AG10803 (cell line): ENCODE measurements at places on chromosomes 11 and 22.

DNA sequence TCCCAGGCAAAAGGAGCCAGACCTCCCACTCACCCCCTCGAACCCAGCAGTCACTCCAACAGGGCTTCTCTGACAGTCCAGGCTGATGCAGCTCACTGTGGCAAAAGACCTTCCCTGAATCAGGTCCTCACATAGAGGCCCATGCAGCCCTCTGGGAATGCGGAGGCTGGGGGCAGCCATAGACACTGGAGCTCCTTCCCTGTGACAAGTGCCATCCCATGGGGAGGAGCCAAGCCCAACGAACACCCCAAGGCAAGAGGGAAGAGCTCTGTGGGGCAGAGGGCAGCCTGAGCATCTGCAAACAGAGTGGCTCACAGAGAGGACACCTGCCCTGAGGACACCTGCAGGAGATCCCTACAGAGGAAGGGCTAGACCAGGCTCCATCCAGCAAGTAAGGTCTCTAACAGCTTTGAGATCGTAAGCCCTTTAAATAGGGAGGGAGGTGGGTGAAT, at the start of gene LINC01488:
Gene LINC01488, plus strand, starts transcription at position 271 of the 452 bp plus-strand sequence.
- no peak for DNase-seq

DNA sequence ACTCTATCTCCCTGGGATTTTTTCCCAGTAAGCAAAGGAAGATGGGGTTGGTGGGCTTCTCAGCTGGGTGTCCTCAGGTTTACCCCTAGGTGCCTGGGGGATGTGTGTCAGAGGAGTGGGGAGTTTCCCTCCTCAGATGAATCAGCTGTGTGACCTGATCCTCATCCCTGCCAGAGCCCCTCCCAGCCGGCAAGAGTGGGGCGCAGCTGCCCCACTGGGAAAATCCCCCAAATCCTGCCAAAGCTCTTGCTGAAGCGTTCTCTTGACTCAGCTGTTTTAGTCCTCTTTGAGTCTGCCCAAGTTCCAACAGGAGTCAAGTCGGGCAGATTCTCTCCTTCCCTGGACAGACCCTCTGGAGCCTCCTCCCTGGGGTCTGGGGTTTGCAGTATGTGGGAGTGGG, 6.0 kb downstream of the C11orf68 start:
- DNase-seq, result peak; percentile 68

DNA sequence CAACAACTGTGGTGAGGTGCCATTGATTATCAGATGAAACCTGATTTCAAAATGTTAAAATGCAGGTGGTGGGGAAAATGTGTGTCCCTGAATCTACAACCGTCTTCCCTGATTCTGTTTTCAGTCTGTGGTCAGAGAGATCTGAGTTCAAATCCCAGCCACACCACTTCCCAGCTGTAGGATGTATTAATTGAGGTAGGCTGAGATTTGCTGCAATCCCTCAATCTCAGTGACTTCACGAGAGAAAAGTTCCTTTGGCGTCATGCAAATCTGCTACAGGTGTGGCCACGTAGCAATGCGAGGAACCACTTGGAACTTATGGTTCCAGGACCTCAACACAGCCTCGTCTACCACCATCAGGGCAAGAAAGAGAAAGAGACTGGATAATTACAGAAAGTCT, 56.2 kb downstream of the BCL2L13 start:
- DNase-seq, result no peak

DNA sequence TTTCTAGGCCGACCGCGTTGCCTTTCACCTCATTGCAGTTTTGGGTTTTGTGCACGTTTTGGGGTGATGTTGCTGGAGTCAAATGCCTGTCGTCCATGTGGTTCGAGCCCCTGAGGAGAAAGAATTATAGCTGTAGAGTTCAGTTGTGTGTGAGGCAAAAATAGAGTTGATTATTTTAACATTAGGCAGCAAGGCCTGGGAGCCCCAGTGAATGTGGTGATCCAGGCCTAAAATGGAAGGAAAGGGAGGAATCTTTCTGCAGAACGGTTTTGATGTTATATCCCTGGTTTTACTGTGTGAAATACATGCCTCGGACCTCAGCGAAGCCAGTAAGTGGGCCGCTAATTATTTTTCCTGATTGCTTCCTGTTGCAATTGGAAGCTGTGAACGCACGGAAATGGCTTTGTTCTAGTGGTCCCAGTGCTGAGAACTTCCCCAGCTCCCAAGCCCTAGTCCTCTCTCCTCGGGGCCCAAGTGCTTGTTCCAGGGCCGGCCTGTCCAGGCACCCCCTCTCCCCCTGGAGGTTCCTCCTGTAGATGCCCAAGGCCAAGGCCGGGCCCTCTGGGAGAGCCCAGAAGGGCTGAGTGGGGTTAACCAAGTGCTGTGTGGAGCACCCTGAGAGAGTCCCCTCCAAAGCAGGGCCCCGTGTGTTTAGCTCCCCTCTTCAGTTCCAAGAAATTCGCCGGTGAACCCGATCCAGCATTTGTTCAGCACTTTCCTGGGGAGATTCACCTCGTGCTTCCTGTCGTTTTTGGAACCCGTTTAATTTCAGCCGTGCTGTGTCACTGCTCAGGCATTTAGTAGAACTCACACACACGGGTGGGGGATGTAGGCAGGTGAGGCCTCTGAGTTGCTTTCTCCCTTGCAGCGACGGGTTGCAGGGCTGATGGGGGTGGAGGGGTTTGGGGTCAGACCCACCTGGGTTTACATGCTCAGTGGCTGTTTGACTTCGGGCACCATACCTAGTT, 2.1 kb downstream of the LRP5 start:
- DNase-seq, result peak; percentile 38

- peak; percentile 82 for DNase-seq
Observed at GRCh38 chr11:86644291-86644690, 28.1 kb downstream of the ME3 start.

GRCh38 chr22:40803321-40803720, 15.8 kb downstream of the SLC25A17 start:
- no peak for DNase-seq

GRCh38 chr22:47034905-47035419, 272.5 kb downstream of the TBC1D22A start:
- no peak for DNase-seq

DNA sequence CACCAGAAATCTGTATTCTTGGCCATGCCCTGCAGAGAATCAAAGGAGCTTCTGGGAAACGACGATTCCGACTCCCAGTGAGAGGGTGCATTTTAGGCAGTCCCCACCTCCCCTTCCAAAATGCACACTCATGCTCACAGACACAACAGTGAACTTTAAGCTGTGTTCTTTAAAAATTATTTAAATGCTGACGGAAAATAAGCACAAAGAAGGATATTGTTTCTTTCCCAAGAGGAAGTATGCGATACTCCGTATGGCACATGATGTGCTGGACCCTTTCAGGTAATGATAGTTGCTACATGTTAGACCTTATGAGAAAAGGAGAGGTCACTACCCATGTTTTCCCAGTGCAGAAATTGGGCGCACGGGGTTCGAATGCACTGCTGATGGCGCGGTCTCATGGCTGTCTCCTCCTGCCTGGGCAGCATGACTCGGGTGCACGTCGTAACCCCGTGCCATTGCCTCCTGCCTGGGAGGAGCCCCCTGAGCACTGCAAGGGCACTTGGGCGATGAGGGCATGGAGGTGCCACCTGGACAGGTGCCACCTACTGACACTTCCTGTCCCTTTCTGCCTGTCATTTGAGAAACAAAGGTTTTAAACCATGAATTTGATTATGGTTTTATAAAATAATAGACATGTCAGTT, 63.9 kb upstream of the CTTN start:
- no peak for DNase-seq

- DNase-seq, result no peak
Observed at GRCh38 chr11:125253289-125253688, 88.7 kb downstream of the PKNOX2 start.

- no peak for DNase-seq
Observed at GRCh38 chr22:37913233-37913721, 7.2 kb downstream of the MICALL1 start.

- no peak for DNase-seq
Observed at GRCh38 chr11:107018219-107018901, at the start of gene GUCY1A2. GUCY1A2 (minus strand) TSS chr11:107018476; CDS start chr11:107018055, 421 bp downstream.

DNA sequence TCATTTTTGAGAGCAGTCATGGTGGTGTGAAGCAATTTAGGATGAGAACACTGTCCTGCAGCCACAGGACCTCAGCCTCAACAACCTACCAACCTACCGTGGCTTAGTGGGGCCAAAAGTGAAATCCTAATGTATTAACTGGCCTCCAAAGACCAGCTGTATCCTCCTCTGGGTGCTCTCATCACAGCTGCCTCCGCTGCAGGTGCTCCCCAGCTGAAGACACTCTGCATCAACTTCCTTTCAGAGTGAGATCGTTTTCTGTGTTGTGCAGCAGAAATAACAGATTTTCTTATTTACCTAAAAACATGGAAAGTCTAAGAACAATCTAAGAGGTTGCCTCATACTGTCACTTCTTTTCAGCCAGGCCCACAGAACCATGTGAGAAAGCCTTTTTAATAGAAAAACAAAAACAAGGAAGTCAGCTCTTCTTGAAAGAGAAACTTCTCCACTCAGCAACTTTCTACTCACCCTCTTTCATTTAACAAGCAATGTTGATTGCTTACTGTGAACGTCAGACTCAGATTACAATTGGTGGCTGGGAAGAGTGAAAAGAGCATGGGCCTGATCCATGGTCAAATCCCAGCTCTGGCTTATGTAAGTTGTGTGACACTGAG, 136.1 kb downstream of the TENM4 start:
- peak; percentile 8 for DNase-seq

- no peak for DNase-seq
Observed at GRCh38 chr22:45069925-45070324, 60.1 kb upstream of the PHF21B start.

DNA sequence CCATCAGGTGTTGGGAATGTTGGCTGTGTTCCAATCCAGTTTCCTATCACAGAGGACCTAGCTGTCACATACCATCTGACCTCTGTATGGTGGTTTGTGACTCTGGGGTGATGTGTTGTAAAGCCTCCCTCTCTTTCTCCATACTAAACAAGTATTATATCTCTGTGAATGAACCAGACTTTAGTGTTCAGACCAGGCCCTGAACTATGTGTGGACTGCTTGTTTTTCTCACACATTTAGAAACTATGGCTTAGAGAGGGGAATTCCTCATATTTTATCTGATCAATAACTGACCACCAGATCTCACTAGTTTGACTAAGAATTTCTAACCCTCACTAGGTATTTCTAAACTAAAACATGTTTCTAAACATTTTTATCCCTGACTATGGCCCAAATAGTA, 17.5 kb downstream of the NCR3LG1 start:
- no peak for DNase-seq

GRCh38 chr22:20497426-20497825, 1.8 kb upstream of the KLHL22 start:
- DNase-seq, result no peak
